IMR-90 (cell line): ENCODE measurements at places on chromosomes 3 and 15. TPM values are rescaled to one million over a fixed set of nuclear protein-coding genes. Genes with fewer than 3 reads are reported as not detected.
A peak's percentile ranks its signal among the peaks of the same experiment; 100 is the strongest.

HDC gene
- total RNA-seq = not detected in 2 replicates

ADAMTSL3 gene
- under 0.01 TPM in 1 of 2 replicates, not detected in the other for total RNA-seq

GOLGA8S gene
- under 0.01 TPM in 2 replicates for total RNA-seq

TEX55 gene
- total RNA-seq = not detected in 2 replicates

CYFIP1 gene
- 144 and 163 TPM in 2 replicates for total RNA-seq

DNA sequence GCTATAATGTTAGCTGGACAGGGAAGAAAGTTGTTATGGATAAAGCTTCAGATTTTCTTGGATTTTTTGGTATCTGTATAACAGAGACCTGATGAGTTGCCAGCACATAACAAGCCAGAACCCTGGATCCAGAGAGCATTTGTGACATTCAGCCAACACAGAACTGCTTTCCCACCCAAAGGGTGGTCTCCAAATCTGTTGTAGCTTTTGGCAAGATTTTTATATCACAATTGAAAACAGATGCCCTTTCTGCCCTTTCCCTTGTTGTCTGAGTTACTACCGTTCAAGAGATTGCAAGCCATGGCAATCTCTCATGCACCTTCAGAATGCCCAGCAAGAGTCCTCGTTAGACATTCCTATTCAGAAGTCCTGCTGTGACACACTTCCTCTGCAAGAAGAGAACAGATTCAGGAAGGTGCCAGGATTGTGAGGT, 107.6 kb upstream of the FGF7 start:
- no peak overlapping the region for H3K27ac ChIP-seq
- H3K4me1 ChIP-seq = peaks cover 6% of the 10 kb centered on the region
- DNase-seq = no peak
- no peak overlapping the region for H3K4me3 ChIP-seq
- H3K36me3 ChIP-seq = peaks cover 10% of the 10 kb centered on the region
- H3K27me3 ChIP-seq = no peaks in the 10 kb centered on the region

DNA sequence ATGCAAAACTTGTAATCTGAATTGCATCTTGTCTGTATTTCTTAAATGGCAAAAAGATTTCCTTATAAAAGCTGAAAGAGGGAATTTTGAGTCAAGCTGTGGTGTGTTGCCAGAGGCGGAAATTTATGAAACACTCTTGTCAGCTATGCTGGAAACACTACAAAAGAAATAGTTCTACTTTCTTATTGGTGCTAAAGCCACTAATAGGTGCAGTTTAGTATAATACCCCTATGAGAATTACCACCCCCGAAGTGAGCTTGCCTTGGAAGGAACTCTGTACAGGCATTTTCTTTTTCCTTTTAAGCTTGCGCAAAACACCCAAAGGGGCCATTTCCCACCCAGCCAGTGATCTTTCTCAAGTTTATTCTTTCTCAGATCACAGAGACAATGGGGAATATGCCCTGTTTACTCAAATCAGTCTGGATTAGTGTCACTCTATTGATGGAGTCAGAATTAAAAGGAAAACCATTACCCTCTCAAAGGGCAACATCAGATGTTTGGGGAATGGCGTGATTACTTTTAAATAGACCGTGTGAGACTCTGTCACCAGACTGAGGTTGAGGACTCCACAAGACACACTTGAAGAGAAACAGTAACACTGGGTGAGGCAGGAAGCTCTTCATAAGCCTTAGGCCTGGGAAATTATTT, 166.0 kb downstream of the TP63 start:
- DNase-seq = no peak
- no peak overlapping the region for H3K27ac ChIP-seq
- no peaks in the 10 kb centered on the region for H3K36me3 ChIP-seq
- H3K4me3 ChIP-seq = no peak overlapping the region

GRCh38 chr3:13057282-13058040, 15.8 kb downstream of the IQSEC1 start:
- no peak overlapping the region for H3K4me3 ChIP-seq
- H3K27me3 ChIP-seq = peaks cover 53% of the 10 kb centered on the region
- no peak for DNase-seq
- H3K27ac ChIP-seq = no peak overlapping the region

- DNase-seq = peak; percentile 0
- no peaks in the 10 kb centered on the region for H3K27me3 ChIP-seq
- H3K36me3 ChIP-seq = no peaks in the 10 kb centered on the region
These were observed 64.7 kb downstream of the ARRDC4 start for GRCh38 chr15:98025237-98025636.

DNA sequence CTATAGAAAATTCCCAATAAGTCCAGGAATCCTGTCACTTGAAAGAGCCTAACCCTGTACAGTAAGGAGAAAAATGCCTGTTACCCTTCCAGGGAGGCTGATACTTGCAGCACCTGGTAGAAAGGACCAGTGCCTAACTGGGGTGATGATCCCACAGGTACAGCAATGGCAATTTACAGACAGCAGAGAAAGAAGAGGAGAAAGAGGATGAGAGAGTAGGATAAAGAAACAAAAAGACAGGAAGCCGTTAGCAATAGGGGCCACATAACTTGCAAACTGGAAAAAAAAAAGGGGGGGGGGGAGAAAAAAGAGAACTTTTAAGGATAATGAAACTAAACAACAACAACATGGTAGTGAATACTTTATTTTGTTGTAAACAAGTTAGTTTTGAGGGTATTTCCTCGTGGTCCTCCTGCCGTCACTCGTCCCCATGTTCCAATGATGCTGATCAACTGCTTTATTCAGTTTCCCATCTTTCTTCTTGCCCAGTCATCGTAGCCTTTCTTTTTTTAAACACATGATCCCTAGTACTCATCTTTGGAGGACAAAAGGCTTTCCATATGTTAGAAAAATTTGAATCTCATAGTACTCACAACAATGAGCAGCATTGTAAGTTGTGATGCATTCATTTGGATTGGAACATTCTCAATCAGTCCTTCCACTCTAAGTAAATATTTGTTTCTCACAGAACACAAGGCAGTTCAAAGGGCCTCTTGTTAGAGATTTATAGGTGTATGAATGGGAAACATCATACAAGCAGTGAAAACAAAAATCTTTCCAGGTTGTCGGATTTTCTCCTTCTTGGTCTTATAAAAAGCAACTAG, 8.6 kb downstream of the TM4SF1 start:
- H3K4me1 ChIP-seq = peaks cover 15% of the 10 kb centered on the region
- no peak for DNase-seq
- H3K27me3 ChIP-seq = no peaks in the 10 kb centered on the region
- H3K36me3 ChIP-seq = peaks cover 21% of the 10 kb centered on the region
- no peak overlapping the region for H3K4me3 ChIP-seq

DNA sequence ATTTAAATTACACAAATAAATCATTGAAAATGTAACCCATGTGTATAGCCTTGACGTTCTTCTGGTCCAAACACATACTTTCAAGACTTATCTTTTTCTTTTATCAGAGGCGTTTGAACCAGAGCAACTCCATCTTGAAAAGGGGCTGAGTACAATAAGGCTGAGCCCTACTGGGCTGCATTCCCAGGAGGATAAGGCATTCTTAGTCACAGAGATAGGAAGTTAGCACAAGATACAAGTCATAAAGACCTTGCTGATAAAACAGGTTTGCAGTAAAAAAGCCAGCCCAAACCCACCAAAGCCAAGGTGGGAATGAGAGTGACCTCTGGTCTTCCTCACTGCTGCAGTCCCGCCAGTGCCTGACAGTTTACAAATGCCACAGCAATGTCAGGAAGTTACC, 101.0 kb upstream of the IGSF10 start:
- H3K4me1 ChIP-seq = no peaks in the 10 kb centered on the region
- no peak overlapping the region for H3K4me3 ChIP-seq
- H3K36me3 ChIP-seq = no peaks in the 10 kb centered on the region
- DNase-seq = peak; percentile 16
- no peak overlapping the region for H3K27ac ChIP-seq

DNA sequence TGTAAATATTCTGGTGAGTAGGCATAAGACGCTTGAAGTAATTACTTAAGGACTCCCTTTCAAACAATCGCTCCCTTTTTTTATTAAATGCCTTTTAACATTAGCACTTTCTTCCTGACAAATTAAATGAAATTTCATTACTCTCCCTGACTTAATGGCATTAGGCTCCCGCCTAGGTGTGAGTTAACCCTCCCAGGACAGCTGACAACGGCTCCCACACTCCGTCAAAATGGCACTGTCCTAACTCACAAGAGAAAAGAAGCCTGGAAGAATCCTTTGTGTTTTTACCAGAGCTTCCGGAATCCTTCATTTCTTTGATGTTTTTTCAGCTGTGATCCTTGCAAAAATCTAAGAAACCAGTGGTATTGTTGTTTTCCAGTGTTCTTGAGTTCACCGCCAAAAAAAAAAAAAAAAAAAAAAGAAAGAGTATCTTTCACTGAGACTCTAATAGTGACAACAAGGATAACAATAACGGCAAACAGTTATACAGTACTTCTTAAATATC, 861.0 kb upstream of the NR2F2 start:
- no peak for DNase-seq
- no peaks in the 10 kb centered on the region for H3K27me3 ChIP-seq
- no peak overlapping the region for H3K27ac ChIP-seq
- no peaks in the 10 kb centered on the region for H3K36me3 ChIP-seq
- no peak overlapping the region for H3K4me3 ChIP-seq

DNA sequence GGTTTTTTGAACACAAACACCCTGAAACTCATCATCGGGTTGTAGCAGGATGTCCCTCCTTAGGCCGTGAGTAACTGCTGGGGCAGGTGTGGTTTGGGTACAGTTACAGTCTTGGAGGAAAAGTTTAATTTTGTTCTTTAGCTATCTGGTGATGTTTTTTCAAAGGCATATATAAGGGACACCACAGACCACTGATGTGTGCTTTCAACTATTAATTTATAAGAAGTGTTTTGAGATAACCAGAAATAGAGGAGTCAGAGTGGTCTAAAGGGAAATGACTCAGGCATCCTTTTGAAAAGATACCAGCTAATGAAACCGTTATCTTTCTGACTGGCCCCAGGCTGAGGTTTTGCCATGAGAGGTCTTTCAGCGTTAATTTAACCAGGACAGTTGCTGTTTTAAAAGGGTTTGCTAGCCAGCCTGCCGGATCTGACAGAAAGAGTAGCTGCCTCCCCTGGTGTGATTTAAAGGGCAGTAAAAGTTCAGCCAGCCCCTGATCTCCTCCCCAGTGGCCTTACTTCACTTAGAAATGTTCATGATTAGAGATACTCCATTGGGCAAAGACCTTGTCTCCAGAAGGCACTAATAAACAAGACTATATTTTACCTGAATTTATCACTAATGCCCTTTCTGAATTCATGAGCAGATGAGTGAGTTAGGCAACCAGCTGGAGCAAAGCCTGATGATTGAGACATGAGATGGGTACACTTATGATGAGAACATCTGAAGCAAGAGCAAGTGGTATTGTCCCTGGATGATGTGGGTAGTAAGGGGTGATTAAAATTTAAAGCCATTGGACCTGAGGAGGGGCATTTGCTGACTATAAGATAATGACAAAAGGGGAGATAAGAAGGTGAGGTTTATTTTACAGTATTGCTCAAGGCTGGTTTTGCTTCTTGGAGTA, 482.5 kb upstream of the TBL1XR1 start:
- peaks cover 6% of the 10 kb centered on the region for H3K4me1 ChIP-seq
- H3K4me3 ChIP-seq = no peak overlapping the region
- H3K27me3 ChIP-seq = no peaks in the 10 kb centered on the region
- peak; percentile 48 for DNase-seq
- H3K27ac ChIP-seq = no peak overlapping the region
- H3K36me3 ChIP-seq = no peaks in the 10 kb centered on the region

- H3K36me3 ChIP-seq = no peaks in the 10 kb centered on the region
- no peaks in the 10 kb centered on the region; the same call in 1 of the 2 replicates for H3K27me3 ChIP-seq
- H3K4me3 ChIP-seq = no peak overlapping the region
- H3K27ac ChIP-seq = no peak overlapping the region
- DNase-seq = no peak
These were observed 49.9 kb downstream of the IGSF11 start for GRCh38 chr3:118984699-118985098.

DNA sequence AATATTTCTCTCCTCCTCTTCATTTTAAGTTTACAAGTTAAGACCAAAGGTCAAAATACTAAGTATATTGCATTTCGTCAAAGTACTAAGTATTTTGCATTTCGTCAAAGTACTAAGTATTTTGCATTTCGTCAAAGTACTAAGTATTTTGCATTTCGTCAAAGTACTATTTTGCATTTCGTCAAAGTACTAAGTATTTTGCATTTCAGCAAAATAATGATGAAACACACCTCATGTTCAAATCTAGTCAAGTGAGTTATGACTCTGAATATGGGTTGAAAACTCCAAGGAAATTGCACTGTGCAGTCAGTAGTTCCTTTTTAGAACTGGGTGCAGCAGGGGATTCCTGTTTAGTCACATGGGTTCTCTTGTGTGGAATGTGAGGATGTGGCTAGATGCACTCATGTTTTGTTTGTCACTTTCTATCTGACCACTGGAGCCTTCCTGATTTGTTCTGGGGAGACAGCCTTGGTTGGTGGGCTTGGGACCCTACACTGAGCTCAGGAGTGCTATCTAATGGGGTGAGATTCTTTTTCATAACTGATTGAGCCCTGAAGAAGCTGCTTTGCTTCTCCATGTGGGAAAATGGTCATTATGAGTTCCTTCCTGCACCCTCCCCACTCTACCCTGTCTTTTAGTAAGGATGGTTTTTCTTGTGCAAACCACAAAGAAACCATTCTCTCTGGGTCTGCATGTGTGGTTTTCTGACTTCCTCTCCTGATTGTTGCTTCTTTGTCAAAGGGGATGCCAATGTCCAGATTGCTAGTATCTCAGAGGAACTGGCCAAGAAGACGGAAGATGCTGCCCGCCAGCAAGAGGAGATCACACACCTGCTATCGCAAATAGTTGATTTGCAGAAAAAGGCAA, 73.4 kb downstream of the CCK start:
- H3K4me1 ChIP-seq = peaks cover 4% of the 10 kb centered on the region
- H3K36me3 ChIP-seq = peaks cover 15% of the 10 kb centered on the region
- no peaks in the 10 kb centered on the region for H3K27me3 ChIP-seq
- peak; percentile 43 for DNase-seq

- H3K4me3 ChIP-seq = no peak overlapping the region
- no peak overlapping the region for H3K27ac ChIP-seq
- H3K36me3 ChIP-seq = no peaks in the 10 kb centered on the region
- no peaks in the 10 kb centered on the region for H3K27me3 ChIP-seq
- H3K4me1 ChIP-seq = no peaks in the 10 kb centered on the region
These were observed 88.8 kb upstream of the ADAMTSL3 start for GRCh38 chr15:83565138-83565537.

DNA sequence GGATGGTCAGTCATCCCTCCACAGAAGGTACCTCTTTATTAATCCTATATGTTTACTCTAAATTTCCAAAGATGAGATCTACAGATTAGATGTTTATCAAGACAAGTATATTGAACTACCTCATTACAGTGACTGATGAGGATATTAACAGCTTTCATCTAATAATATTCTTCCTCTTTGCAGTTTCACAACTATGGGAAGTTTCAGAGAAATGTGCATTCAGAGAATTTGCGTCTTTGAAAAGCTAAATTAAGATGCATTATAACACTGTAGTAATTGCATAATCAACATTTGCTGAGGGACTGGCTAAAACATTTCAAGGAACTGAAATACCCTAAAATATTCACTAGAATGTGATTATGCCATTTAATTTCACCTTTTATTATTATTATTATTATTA, 46.7 kb downstream of the MCF2L2 start:
- no peak overlapping the region for H3K27ac ChIP-seq
- no peaks in the 10 kb centered on the region for H3K4me1 ChIP-seq
- H3K36me3 ChIP-seq = no peaks in the 10 kb centered on the region
- H3K27me3 ChIP-seq = peaks cover 11% of the 10 kb centered on the region
